ENCODE measurements at places on chromosomes 13 and 19.

- no peak for DNase-seq
Measured at GRCh38 chr13:70959035-70959775, 851.0 kb upstream of the KLHL1 start.

DNA sequence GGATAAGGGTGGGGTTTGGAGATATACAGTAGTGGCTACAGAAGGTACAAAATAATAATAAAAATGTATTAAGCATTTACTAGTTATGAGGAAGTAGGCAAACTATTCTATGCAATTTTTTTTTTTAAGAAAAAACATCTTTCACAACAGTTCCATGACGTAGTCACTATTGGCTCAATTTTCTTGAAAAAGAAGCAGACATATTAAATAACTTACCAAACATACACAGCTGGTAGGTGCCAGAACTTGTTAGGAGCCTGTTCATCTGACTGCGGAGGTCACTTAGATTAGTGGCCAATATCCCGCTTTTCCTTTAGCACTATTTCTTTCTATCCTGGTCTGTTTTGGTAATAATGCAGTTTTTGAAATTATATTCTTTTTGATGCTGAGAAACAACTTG lies 593.5 kb downstream of the KCTD12 start:
- DNase-seq, result no peak

- no peak for DNase-seq
Measured at GRCh38 chr13:100128838-100129237, 39.9 kb downstream of the PCCA start.

- DNase-seq, result no peak
Measured at GRCh38 chr19:55830656-55831055, 1.1 kb downstream of the NLRP11 start.

DNA sequence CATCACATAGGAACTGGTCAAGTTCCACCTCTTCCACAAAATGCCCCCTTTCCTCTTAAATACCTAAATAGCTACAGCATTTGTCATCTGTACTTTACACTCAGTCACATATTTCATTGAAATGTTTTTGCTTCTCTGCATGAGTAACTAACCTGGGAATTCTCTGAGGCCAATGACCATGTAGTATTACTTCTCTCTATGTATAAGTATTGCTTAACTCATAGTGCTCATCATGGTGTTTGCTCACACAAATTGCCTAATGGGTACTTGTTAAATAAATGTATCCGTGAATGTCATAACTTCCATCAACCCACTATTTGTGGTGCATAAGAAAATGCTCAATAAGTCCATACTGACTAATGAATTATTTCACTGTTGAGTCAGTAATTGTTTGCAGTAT lies 115.5 kb downstream of the FGF14 start:
- no peak for DNase-seq

DNA sequence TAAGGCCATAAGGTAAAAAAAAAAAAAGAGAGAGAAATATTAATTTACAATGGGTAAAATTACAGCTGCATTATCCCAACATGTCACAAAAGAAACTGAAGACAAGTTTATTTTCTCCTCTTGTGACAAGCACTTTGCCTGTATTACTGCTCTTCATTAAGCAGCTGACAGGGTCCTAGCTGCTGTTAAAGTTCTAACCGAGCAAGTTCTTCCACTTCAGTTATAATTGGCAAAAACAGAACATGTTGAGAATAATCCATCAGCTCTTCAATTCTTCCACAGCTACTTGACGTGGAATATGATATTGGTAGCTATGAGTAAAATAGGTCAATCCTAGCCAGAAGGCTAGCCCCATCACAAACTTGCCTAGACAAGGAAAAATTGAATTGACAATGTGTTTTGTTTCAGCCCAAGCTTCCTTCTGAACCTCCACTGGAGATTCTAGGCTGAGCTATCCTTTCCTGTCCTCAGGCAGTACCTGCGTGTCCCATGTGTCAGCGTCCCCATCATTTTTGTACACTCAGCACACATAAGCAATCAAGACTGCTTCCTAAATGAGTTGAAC lies 32.2 kb upstream of the DOCK9 start:
- DNase-seq, result no peak

GRCh38 chr13:20824762-20825476 lies 51.2 kb upstream of the EEF1AKMT1 start:
- no peak for DNase-seq

DNA sequence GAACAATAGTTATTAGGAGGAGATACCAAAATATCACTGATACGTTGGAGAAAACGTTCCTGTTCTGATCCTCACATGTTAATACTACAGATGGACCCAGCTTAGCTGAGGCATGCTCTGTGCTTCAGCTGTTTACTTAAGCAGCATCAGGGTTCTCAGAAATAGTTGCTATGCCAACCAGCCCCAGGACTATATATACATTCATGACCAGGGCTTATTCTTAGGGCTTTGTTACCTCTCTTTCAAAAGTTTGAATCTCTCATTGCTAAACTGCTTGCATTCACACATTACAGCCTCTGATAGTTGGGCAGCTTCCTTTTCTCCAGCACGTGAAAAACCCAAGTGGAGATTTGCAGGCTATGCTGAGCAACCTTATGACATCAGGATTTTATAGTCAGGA lies 800.4 kb downstream of the DIAPH3 start:
- DNase-seq, result no peak

DNA sequence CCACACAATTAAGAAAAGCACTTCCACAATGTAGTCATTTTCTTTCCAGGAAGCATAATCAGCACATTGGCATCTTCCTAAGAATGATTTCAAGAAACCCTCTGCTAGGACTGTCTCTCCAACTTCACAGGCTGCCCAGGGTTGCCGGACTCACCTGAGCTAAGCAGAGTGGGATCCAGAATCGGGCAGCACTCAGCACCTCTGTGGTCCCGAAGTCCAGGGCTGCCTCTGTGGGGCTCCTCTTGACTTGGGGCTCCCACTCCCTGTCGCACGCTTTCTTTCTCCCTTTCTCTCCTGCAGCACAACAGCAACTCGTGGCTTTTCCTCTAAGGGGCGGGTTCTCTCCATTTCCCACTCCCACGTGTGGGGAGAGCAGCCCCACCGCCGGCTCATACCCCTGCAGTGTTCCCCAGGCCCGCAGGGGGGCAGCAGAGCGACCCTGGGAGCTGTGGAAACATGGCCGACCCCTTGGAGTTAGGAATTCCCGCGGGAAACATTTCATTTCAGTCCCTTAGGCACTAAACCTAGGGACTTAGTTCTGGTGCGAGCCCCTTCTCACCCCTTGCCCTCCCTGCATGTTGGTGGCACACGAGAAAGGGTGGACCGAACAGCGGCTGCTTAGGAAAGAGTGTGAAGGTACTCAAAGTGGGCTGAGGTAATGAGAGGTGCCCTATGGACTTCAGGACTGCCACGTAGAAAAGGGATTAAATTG lies at the start of gene TMEM272:
Gene TMEM272, minus strand, starts transcription at position 316 of the 712 bp plus-strand sequence. CDS start 6,647 bp downstream, outside the sequence.
- DNase-seq, result peak; percentile 78

DNA sequence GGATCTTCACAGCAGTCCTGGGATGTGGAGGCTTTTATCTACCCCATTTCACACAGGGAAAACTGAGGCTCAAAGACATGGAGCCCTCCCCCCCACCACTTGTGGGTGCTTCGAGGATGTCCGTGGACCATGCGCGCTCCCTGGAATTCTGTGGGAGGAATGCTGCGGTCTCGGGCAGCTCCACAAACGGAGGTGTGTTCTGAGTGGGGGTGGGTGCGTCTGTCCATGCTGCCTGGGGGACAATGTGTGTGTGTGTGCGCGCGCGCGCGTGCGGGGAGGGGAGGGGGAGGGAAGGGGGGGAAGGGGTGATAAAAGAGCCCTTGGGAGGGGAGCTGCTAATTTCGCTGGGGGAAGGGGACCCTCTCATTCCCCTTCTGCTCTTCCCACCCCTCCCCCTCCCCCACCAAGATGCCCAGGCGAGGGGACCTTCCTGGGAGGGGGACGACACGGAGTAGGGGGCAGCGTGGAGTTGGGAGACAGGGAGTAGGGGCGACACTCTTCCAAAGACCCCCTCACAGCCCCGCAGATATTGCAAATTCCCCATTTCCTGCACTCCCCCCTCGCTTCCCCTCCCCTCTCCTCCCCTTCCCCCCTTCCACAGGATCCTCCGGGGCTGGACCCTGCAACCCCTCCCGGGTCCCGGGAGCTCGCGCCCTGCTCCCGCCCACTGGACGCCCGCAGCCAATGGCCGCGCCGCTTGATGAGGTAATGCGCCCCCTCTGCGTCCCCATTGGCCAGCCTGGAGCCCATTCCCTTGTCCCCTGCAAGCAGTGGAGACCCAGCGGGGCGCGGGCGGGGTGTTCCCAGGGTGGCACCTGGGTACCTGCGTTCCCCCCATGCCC lies 18.9 kb upstream of the ZNRF4 start:
- DNase-seq, result peak; percentile 79

DNA sequence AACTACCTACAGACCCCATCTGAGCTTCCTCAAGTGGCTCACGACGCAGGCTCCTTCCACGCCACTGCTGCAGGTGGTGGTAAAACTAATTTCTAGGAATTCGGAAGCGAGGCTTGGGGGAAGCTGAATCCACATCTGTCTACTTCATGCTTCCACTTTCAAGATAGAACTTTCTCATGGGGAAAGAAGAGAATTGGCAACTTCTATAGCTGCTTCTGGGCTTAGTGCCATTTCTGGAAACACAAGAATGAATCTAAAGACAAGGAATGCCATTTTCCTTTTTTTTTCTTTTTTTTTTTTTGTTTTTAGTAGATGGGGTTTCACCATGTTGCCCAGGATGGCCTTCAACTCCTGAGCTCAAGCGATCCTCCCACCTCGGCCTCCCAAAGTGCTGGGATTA lies 2.8 kb upstream of the NLRP12 start:
- no peak for DNase-seq

DNA sequence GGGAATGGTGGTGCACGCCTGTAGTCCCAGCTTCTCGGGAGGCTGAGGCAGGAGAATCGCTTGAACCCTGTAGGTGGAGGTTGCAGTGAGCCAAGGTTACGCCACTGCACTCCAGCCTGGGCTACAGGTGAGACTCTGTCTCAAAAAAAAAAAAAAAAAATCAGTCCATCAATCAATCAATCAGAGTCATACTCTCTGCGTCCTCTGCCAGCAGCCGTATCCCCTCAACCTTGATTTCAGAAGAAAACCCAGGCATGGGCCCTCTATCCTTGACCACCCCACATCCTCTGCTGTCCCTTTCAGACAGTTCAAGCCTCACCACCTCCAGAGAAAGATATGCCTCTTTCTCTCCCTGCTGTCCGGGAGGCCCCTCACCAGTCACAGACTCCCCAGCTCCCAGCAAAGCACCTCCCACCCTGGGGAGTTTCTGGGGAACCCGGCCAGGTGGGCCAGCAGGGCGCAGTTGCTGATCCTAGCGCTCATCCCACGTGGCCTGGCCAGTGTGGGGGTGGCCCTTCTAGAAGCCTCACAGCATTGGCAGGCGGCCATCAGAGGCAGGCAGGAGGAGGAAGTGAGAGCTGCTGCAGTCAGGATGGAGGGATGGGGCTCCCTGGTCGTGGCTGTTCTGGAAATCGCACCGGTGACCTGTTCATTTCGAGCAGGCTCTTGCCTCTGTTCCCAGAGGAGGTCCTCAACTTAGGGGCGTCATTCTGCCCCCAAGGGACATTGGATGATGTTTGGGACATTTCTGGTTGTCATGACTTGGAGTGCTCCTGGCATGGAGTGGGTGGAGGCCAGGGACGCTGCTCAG lies 10.2 kb upstream of the JSRP1 start:
- no peak for DNase-seq

DNA sequence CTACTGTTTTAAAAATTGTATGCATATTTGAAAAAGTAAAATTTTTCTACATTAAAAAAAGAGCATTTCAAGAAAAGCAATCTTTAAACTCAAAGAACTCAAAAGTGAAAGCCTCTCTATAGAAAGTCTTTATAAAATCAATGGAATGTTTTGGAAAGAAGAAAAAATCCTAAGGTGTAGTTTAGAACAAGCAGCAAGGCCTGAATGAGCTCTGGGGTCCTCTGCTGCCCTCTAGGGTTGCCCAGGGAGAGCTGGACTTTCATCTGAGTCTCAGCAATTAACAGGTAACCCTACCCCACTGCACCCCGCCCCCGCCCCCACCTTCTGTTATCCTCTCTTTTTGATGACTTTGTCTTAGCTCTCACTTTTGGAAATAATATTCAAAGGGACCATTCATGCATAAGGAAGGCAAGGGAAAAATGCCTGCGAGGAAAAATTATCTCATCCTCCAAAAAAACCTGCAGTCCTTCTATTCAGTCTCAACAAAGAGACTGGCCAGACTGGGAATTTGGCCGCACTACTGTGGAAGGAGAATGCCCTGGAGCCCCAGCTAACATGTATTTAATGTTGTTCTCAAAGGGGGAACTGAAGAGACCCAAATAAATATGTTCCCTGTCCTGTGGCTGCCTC lies 24.1 kb downstream of the SLC25A30 start:
- peak; percentile 15 for DNase-seq

DNA sequence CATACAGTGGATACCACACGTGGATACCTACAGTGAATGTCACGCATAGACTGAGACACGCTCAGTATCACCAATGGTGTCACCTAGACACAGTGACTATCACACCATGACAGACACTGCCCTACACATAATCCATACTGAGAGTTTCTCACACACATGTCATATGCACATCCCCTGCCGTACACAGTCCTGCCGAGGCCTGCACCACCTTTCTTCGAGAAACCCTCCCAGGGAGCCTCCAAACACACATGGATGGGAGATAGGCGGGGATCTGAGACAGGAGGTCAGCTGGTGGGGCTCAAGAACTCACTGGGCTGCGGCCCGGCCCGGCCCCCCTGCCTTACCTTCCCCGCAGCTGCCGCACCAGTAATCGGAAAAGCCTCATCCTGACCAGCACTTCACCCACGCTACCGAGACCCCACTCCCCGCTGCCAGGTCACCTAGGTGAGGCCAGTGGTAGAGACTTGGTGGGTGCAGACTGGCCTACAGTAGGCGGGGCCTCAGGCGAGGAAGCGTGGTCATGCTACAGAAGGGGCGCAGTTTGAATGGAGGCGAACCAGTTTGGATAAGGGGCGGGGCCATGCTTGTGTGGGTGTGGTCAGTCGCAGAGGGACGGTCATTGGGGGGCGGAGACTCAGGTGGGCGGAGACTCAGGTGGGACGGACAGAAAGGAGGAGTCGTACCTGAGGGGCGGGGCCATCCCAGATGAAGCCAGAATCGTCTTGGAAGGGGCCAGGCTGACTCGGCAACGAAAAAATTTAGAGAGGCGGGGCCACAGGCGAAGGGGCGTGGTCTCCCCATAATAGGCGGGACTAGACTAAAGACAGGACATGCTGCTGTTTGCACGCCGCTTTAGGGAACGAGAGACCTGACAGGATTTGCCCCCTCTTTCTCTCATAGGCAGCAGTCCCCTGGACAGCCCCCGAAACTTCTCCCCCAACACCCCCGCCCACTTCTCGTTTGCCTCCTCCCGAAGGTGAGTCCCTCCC lies 2.1 kb downstream of the MAST1 start:
- no peak for DNase-seq

- DNase-seq, result no peak
Measured at GRCh38 chr19:50327461-50328223, 1.5 kb downstream of the KCNC3 start.

Measured in NCI-H1694 (cell line).